Muscle of back (tissue), 13 donors: ENCODE measurements at places on chromosomes 2 and 18.

DNA sequence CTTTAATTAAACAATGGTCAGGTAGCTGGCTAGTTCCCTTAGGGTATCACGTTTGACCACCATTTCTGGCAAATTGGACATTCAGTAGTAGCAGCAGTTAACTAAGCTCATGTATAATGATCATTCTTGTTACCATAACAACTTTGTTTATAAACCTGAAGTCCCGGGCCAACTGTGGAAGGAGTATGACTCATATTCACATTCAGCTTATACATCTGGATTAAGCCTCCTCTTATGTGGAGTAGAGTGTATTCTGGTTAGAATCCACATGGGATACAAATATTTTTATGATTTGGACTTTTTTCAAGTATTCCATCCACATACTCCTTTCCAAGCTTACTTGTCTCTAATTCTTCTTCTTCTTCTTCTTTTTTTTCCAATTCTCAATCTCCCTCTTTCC, 70.3 kb upstream of the ZSWIM2 start:
- DNase-seq, result peak; percentile 92

DNA sequence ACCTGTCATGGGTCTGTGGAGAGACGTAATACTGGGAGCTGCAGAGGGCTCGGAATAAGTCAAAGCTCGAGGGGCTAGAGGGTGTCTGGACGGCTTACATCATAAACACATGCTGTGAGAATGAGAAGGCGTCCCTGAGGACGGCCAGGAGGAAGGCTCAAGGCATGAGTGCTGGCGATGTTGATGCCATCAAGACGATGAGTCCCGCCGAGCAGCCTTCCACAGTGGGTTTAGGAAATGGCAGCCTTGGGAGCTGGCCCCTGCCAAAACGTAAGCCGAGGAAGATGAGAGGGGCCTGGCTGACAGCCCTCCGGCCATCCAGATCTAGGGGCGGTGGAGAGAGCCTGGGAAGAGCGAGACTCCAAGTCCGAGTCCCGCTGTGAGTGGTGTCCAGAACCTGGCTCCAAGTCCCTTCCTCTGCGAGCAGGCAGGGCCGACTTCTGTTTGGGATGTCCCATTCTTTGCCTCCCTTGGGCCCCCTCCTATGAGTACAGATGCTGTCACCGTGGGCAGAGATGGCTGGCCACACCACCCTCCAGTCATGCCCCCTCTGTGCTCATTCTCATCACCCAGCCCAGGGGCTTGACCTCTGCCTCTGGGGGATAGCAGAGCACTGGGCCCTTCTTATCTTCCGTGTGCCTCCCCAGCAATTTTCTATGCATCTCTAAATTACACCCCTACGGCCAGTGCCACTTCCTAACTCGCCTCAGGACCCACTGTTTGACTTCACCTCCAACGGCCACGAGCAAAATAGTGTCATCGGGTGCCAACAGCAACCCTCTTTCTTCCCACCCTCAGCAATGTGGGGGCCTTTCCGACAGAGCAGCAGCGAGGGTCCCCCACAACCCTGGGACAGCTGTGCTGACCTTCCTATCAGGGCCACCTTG, 175.7 kb downstream of the FAM210A start:
- DNase-seq, result no peak

DNA sequence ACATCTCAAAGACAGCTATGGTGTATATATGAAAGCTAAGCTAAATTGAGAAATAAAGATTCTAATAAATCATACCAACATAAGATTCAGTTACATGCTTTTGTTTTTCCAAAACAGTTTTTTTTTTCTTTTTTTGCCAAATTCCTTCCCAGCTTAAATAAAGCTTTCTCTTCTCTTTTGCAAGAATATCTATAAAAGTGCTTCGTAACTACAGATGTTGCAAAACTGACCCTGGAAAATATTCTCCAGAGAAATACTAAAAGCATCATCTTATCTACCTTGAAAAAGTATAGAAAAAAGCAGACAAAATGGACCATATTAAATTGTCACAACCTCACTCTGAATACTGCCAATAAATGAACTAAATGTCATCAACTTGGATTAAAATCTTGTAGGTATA, 38.7 kb downstream of the FANCL start:
- DNase-seq, result no peak

- DNase-seq, result peak; percentile 4
Measured at GRCh38 chr2:53901192-53901591, 41.4 kb upstream of the GPR75 start.

- no peak for DNase-seq
Measured at GRCh38 chr18:43563780-43564179, 286.5 kb upstream of the SYT4 start.

GRCh38 chr2:144249035-144249637, 270.8 kb downstream of the ZEB2 start:
- no peak for DNase-seq

GRCh38 chr2:196077821-196078220, 9.2 kb upstream of the DNAH7 start:
- DNase-seq, result no peak

DNA sequence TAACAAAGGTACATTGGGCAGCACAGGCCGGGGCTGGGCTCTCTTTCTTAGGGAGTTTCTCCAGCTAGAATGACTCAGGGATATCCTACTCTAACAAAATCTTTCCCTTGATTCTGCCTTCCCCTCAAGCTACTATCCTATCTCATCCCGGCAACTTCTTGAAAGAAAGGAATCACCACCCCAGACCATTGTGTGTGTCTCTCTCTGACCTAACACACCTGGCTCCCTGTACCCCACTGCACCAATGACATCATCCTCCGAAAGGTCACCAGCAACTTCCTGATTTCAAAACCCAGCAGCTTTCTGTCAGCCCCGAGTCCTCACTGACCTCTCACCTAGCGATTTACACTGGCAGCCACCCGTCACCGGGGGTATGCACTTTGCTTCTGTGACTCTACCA, 72.1 kb upstream of the MAP4K4 start:
- no peak for DNase-seq

DNA sequence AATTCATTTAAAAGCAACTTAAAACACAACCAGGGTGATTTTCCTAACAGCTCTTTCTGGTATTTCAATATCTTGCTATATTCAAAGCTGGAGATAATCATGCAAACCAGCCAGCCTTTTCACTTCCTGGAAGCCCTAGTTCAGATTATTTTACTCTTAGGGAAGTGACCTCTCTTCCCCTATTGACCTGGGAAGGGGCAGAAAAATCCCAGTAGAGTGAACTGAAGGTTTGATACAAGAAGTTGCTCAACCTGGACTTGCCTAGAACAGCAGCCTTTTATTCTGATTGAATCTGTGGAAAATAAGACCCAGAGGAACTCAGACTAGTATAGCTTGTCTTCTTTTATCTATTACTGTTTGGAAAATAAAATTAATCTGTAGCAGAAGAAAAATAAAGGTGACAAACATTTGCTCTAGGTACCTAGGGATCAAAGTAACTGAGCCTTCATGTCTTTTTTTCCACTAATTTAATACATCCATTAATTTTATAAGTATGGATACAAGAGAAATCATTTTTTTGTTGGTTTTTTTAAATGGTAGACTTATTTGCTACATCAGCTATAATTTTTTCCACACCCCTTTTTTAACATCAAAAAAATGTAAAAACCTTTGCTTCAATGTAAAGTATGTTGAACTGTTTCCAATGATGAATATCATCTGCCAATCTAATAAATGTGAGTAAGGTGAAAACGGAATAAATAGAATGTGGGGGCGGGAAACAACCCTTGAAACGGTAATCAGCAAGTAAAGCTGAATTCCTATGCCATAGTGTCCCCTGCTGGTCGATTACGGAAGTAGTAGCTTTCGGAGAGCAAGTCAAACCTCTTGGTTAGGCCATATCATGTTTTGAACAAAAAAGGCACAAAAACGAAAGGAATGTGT, 629.9 kb downstream of the NRXN1 start:
- peak; percentile 71 for DNase-seq

- no peak for DNase-seq
Measured at GRCh38 chr2:119914266-119914665, 98.6 kb upstream of the EPB41L5 start.

GRCh38 chr2:207491956-207492355, 37.8 kb upstream of the CREB1 start:
- no peak for DNase-seq

GRCh38 chr2:20173064-20173463, 51.9 kb downstream of the SDC1 start:
- DNase-seq, result no peak

DNA sequence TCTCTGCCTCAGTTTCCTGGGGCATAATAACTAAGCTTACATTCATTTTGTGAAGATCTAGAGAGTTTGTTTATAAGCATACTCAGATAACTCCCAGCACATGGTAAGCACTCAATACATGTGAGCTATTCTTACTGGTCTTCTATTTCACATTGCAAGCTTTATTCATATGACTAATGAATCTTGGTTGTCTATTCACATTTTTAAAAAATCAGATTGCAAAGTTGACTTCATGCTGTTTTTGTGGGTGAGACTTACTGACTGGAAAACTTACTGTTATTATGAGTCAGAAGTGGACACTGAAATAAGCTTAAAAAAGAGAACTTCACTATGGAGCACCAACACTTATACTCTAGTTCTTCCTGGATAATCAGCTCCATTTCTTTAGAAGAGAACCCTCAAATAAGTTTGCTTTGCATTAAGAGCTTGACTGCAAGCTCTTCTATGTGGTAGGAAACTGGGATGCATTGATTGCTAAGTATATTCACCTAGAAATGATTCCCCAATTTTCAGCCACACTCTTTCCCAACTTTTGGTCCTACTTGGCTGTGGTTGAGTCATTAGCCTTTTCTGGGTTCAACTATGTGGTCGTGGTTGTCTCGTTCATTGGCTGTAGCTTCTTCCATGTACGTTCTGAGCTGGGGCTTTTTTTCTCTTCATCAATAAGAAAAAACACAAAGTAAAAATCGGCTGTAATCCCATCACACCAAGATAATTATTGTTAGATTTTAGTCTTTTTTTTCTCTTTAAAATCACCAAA, 29.5 kb upstream of the RBMS1 start:
- no peak for DNase-seq

GRCh38 chr18:79470547-79470946, 74.8 kb downstream of the NFATC1 start:
- DNase-seq, result peak; percentile 41

GRCh38 chr2:26668856-26669750, 23.4 kb upstream of the KCNK3 start:
- no peak for DNase-seq

- DNase-seq, result no peak
Measured at GRCh38 chr18:31884020-31884419, 58.9 kb downstream of the TRAPPC8 start.

GRCh38 chr18:58753976-58754375, 82.7 kb downstream of the MALT1 start:
- no peak for DNase-seq

DNA sequence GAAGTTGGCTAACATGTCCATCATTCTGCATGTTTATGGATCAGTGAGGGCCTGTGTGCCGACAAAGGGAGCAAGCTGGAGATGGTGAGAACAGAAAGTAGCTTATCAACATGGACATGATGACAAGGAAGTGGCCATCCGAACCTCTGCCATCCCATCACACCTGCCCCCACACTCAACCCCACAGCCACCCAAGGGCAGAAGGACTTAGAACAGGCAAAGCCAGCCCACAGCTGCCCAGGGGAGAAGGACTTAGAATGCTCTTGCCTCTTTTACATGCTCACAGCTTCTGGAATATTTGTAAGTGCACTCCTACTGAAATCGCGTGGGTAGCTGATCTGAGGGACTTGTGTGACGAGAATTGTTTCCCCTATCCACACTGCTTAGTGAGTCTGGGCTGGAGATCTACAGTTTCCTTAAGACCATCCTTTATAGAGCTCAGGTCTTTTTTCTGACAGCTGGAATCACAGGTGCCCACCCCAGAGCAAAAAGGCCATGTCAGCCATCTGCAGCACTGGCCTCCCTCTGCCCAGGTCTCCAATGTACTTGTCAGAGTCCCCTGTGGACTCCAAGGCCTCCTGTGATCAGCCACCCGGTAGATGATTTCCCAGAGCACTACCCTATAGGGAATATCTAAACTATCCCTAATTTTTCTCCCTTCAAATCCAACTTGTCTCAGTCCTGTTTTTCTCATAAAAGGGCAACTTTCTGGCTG, 154.1 kb downstream of the SMAD7 start:
- no peak for DNase-seq

DNA sequence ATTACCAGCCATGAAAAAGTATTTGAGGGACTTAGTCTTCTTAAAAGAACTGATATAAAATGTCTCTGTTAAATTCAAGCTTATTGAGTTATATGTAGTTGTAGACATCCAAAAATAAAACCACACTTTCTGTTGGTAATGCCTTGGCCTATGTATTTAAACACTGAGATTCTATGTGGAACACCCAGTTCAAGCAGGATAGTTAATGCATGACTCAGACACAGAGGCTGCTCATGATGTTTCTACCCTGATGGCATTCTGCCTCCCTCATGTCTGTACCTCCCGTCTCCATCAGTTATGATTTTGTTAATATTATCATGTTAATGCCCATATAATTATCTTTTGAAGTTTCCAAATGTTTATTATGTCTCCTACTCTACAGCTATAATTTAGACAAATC, 164.5 kb downstream of the XIRP2 start:
- no peak for DNase-seq

GRCh38 chr2:36567711-36568408, 30.1 kb downstream of the FEZ2 start:
- no peak for DNase-seq

DNA sequence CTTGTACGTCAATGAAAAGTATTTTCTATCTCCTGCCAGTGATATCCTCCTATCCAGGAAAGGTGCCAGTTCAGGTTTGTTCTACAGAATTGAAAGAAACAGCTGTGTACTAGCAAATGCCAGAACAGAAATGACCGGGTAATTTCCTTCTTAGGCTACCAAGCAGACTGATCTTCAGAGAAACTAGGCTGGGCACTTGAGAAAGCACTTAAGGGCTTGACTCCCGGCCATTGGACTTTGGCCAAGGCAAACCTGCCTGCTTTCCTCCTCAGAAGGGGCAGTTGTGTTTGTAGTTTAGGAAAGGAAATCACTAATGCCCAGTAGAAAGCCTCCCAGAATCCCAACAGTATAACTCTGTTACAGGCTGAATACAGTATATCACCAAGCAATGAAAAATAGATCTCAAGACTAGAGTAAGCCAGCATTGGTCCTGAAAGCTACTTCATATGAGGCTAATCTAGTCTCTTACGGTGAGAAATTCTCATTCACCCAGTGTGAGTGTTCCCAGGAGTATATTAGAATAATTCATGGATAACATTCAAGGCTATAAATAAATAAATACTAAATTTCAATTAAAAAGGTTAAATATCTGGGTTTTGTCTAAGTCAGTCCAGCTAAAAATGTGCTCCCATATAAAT, 43.0 kb upstream of the COL5A2 start:
- no peak for DNase-seq

DNA sequence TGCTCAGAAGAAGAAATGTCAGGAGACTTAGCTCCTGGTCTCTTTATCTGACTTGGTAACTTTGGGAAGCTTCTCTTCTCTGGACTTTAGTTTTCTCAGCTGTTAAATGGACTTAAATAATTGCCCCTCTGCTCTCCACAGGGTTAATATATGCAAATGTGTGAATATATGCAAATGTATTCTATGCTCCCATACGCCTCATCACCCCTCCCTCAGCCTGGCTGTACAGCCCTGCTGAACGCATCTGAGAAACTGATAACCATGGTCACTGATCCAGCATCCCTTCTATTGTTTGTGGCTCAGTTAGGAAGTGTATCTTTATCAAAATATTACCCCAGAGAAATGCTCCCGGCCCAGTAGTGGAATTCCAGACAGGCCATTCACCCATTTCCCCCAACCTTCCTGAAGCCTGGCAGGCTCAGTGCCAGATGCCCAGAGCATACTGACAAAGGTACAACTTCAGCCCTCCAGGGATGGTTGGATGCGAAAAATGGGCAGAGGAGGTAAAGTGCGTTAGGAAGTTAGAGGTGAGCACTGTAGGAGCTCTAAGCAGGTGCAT, 103.4 kb downstream of the DYSF start:
- DNase-seq, result no peak

GRCh38 chr2:118845005-118845521, 2.4 kb downstream of the EN1 start:
- DNase-seq, result no peak
